GM23248 (cell line): ENCODE measurements at places on chromosomes 16 and 17. TPM values are rescaled to one million over a fixed set of nuclear protein-coding genes. Genes with fewer than 3 reads are reported as not detected.

INTS2 gene
- 7.8 and 10.5 TPM in 2 replicates for total RNA-seq

COASY gene
- total RNA-seq, result 19.2 and 22.7 TPM in 2 replicates

TP53TG3 gene
- not detected in 2 replicates for total RNA-seq

FKBP10 gene
- total RNA-seq, result 750 and 759 TPM in 2 replicates

ERN2 gene
- total RNA-seq, result not detected in 2 replicates

MYH1 gene
- under 0.01 and 0.11 TPM in 2 replicates for total RNA-seq

TEDC2 gene
- 6.8 and 8.3 TPM in 2 replicates for total RNA-seq

CPHXL2 gene
- not detected in 2 replicates for total RNA-seq

TMEM235 gene
- not detected in 2 replicates for total RNA-seq

TMC5 gene
- not detected in 2 replicates for total RNA-seq

PRPSAP2 gene
- 23.5 and 25.0 TPM in 2 replicates for total RNA-seq

CCL5 gene
- total RNA-seq, result not detected in 2 replicates

PRR15L gene
- not detected in 2 replicates for total RNA-seq

PPP1R27 gene
- not detected in 2 replicates for total RNA-seq

CX3CL1 gene
- total RNA-seq, result not detected in 2 replicates

CIAPIN1 gene
- 35.7 TPM in 2 replicates for total RNA-seq

TUBB3 gene
- total RNA-seq, result 215 and 225 TPM in 2 replicates

C17orf78 gene
- total RNA-seq, result not detected in 2 replicates

MAP2K6 gene
- under 0.01 and 0.11 TPM in 2 replicates for total RNA-seq

RBFOX1 gene
- not detected in 2 replicates for total RNA-seq

PTX4 gene
- not detected in 2 replicates for total RNA-seq

TP53TG3B gene
- not detected in 2 replicates for total RNA-seq

INCA1 gene
- 0.32 and 1.0 TPM in 2 replicates for total RNA-seq

IRX5 gene
- 13.9 and 20.6 TPM in 2 replicates for total RNA-seq

TBC1D26 gene
- not detected in 2 replicates for total RNA-seq

DBF4B gene
- 3.8 and 6.5 TPM in 2 replicates for total RNA-seq

RARA gene
- 32.2 and 38.9 TPM in 2 replicates for total RNA-seq

RFNG gene
- 59.8 and 61.2 TPM in 2 replicates for total RNA-seq

CACNG3 gene
- not detected in 2 replicates for total RNA-seq

CHST4 gene
- total RNA-seq, result not detected in 2 replicates

SLC47A1 gene
- 1.9 and 7.0 TPM in 2 replicates for total RNA-seq

TAOK1 gene
- 48.4 and 49.9 TPM in 2 replicates for total RNA-seq
